ENCODE measurements at places on chromosomes 4 and X. TPM values are rescaled to one million over a fixed set of nuclear protein-coding genes. Genes with fewer than 3 reads are reported as not detected.

Gene TMEM150C
- total RNA-seq: 0.95 TPM

Gene CXorf49
- not detected for total RNA-seq

Gene CLDN34
- total RNA-seq: not detected

Gene SYN1
- 2.2 TPM for total RNA-seq

Gene BEX5
- 1.6 TPM for total RNA-seq

Gene MAGEA12
- 0.98 TPM for total RNA-seq

Gene RBM46
- not detected for total RNA-seq

Gene KLF8
- 6.8 TPM for total RNA-seq

Gene CSAG1
- total RNA-seq: 1.2 TPM

- no peak for DNase-seq
Observed at GRCh38 chr4:161540265-161540664, 623.5 kb downstream of the FSTL5 start.

GRCh38 chr4:8433136-8433535, 7.4 kb downstream of the ACOX3 start:
- DNase-seq: no peak

GRCh38 chrX:134568285-134569016, 89.8 kb downstream of the PLAC1 start:
- DNase-seq: no peak

- no peak for DNase-seq
Observed at GRCh38 chr4:113801882-113802281, 40.3 kb upstream of the CAMK2D start.

DNA sequence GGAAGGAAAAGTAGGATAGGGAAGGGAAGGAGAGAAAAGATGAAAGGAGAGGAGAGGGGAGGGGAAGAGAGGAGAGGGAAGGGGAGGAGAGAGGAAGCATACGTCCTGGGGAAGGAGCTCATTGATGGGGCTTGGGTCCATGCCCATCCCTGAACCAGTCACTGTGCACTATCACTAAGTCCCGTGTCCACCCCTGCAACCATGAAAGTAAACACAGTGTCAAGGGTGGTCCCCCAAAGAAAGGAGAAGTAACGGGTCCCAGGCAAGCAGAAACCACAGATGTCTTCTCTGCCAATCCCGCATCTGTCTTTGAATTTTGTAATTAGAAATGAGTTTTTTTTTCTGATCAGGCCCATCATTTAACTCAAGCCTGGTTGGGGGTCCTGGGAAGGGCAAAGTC, 55.2 kb downstream of the LGI2 start:
- no peak for DNase-seq

DNA sequence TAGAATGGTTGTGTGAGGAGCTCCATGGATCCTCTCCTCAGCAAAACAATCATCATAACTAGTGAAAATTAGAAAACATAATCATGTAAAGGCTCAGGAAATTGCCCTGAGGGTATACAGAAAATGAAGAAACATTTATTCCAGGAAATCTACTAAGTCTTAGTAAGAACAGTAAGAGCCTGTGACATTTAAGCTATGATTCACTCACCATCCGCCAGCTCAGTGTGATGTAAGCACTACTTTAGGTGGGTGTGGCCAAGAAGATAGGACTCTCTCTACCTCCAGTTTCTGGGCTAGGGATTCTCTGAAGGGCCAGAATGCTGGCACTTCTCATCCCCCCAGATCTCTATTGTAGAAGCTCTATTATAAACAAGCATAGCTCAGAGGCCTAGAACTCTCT, 147.5 kb downstream of the DLG3 start:
- DNase-seq: peak; percentile 34

GRCh38 chr4:155079871-155080270, 128.6 kb upstream of the NPY2R start:
- DNase-seq: peak; percentile 28

DNA sequence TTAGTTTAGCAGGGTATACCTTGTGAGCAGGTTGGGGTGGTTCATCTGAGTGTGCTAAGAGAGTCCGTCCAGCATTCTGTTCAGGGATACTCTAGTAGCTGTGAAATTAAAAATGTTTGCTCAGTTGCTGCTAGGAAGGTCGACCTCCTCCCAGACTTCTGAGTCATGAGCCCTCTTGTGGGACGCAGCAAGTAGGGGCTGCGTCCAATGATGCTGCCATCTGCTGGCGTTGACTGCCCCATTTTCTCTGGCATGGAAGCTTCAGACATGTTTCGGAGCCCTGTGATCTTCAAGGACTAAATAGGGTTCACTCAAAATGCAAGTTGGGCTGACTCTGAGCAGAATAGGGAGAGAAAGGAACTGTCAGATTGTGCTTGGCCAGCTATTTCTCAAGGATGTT, 201.0 kb upstream of the ARSJ start:
- DNase-seq: peak; percentile 81

GRCh38 chr4:15402146-15402545, 25.7 kb upstream of the C1QTNF7 start:
- DNase-seq: peak; percentile 36

- no peak for DNase-seq
Observed at GRCh38 chr4:8015512-8015911, 75.9 kb upstream of the AFAP1 start.

DNA sequence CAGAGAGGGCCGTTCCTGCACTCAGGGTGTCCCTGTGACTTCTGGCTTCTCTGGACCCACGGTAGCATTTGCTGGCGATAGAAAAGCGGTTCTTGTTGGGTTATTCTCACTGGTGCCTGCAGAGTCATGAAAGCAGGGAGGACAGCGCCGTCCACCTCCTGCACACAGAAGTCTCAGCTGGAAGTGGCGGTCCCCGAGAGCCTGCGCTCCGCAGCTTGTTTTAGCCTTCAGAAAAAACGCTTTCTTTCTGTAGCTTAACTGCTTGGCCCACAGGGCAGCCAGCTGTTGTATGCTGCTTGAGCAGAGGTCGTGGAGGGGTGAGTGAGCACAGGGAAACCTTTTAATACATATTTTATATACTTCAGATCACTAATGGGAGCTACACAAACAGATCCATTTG, 400.7 kb upstream of the FAT1 start:
- DNase-seq: no peak

DNA sequence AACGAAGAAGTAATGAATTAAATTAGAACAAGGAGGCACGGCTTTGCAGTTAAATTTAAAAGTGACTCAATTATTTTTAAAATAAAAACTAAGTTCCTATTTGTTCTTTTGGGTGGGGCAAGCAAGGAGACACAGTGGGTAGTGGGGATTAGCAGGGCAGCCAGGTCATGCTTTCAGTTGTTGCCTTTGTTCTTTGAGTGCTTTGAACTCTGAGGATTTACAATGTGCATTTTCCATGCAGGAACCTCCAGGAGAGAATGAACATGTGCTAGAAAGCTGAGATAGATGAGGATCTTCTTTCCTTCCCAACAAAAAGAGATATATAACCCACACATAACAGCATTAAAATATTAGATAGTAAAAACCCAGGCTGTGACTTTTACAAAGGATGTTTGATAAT, 420.4 kb upstream of the CTSO start:
- DNase-seq: no peak

DNA sequence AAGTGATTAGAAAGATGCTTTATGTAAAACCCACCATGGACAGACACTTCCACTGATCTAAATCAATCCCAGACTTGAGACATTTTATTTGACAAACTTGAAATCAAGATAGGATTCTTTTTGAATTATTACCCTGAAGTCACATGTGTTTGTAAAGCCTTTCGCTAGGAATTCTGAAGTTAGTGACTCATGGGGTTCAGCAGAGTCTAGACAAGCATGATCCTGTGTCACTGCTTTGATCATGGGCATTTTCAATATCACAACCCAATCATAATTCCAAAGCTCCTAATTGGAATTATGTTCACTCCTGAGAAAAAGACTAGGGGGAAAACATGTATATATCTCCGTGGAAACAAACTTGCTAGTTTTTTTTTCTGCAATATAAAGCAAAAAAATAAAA, 67.5 kb upstream of the BMP3 start:
- DNase-seq: peak; percentile 7

DNA sequence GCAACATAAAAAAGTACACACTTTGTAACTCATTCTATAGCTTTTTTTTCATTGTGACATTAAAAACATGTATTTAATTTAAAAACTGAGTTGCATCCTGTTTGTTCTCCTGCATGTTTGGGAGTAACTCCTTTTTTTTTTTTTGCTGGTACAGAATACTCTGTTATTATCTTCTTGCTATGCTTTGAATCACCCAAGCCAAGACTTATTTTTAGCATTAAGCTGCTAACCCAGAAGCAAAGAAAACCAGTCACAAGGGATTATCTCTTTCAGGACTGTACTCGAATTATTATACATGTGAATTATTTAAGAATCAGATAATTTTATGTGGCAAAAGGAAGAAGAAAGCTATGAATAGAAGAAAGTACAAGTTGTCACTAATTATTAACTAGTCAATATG, 194.9 kb downstream of the ADAMTS3 start:
- no peak for DNase-seq

GRCh38 chr4:4499438-4500123, 42.3 kb downstream of the STX18 start:
- DNase-seq: no peak

DNA sequence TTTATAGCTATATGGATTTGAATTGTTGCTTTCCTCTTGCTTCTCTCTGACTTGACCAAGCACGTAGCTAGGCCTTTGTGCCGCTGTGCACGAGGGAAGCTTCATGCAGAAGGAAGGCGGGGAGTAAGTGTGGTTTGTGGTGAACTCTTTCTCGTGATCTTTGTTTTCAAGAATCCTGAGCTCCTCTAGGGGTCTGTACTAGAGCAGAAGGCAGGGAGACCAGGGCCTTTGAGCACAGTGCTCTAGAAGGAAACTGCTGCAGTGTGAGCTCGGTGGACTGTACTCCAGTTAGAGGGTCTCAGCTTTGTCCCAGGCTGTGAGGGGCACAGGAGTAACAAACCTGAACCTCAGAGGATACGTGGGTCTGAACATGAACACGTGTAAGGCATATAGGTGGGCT, 49.0 kb downstream of the AGA start:
- DNase-seq: no peak

DNA sequence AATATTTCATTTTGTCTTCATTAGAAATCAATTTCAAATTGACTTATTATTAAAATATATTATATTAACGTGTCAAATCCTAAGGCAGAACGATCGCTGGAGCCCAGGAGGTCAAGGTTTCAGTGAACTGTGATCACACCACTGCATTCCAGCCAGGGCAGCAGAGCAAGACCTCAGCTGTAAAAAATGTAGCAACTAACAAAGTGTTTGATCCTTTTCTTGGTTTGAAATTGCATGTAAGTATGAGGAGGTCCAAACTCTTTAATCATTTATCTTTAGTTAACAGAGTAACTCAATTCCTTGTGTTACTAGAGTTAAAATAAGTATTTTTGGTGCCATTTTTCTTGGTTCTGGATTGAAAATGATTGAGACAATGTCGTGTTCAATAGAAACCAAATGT, 1033.9 kb downstream of the NLGN4X start:
- DNase-seq: no peak

GRCh38 chr4:108601532-108601931, 18.8 kb upstream of the RPL34 start:
- no peak for DNase-seq

- no peak for DNase-seq
Observed at GRCh38 chr4:109408711-109409110, 24.9 kb upstream of the SEC24B start.

- no peak for DNase-seq
Observed at GRCh38 chrX:134733591-134733990, 75.3 kb upstream of the PLAC1 start.

GRCh38 chr4:3329887-3330286, 37.1 kb downstream of the RGS12 start:
- DNase-seq: no peak

GRCh38 chrX:130771648-130772047, 131.4 kb downstream of the ENOX2 start:
- DNase-seq: no peak

DNA sequence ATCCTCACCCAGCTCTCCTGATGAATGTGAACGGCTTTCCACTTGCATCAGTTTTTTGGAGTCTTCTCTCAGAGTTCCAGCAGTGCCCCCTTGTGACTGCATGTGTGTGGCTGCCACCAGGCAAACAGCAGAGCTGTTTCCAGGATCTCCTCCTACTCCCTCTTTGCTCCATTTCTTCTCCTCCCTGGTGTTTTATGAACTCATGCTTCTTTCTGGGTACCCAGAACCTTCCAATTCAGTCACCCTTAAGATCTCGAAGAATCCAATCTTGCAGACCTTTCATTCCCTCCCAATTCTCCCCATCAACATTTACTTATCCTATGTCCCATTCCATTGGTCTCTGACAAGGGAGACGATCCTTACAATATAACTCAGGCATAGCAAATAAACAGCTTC, 6.8 kb upstream of the TCEANC start:
- peak; percentile 23 for DNase-seq

DNA sequence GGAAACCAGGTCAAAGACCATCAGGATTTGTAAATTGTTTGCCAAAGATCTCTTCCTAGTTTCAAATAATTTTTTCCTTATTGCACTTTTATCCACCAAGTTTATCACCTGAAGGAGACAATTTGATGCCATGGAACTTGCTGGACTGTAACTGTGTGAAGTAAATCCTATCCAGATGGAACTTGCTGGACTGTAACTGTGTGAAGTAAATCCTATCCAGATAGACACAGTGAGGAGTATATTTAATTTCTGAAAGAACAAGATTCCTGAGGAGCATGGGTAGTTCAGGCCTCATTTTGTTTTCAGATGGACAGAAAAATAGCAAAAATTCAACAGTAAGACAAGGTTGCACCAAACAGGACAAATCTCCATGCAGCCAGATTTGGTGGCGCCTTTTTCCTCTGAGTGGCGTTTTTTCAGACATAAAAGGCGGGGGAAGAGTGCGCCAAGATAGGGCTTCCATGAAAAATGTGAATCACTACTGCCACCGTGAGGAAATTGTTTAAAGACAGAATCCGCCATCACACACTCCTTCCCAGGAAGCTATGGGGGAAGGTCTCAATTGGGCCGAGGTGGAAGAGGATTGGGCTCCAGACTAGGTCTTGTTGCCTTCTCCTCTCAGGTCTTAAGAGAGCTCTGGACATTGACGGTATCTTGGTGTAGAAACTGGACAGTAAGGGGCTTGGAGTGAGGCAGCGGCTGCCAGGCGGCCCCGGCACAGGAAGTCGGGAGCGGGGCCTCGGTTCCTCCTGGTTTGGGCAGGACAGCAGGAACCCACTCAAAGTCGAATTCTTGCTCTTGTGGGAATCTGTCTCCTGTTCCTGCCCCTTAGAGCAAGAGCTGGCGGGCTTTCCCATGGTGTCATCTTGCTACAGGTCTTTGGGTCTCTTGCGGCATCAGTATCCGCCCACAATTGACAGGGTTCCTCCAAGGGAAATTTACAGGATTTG, 234.7 kb downstream of the OR13H1 start:
- peak; percentile 40 for DNase-seq
